ENCODE measurements at places on chromosomes 7 and 10. TPM values are rescaled to one million over a fixed set of nuclear protein-coding genes. Genes with fewer than 3 reads are reported as not detected.

CPA2 gene
- not detected for total RNA-seq

NUTM2B gene
- total RNA-seq: 2.0 TPM

ATOH7 gene
- total RNA-seq: not detected

OR2A7 gene
- 2.8 TPM for total RNA-seq

RSPH10B2 gene
- total RNA-seq: 0.96 TPM

TMEM130 gene
- total RNA-seq: 0.33 TPM

CALY gene
- not detected for total RNA-seq

SCIN gene
- total RNA-seq: 14.7 TPM

NRG3 gene
- total RNA-seq: 10.2 TPM

CRYGN gene
- total RNA-seq: 0.84 TPM

MMD2 gene
- not detected for total RNA-seq

HIPK2 gene
- 50.5 TPM for total RNA-seq

DNA sequence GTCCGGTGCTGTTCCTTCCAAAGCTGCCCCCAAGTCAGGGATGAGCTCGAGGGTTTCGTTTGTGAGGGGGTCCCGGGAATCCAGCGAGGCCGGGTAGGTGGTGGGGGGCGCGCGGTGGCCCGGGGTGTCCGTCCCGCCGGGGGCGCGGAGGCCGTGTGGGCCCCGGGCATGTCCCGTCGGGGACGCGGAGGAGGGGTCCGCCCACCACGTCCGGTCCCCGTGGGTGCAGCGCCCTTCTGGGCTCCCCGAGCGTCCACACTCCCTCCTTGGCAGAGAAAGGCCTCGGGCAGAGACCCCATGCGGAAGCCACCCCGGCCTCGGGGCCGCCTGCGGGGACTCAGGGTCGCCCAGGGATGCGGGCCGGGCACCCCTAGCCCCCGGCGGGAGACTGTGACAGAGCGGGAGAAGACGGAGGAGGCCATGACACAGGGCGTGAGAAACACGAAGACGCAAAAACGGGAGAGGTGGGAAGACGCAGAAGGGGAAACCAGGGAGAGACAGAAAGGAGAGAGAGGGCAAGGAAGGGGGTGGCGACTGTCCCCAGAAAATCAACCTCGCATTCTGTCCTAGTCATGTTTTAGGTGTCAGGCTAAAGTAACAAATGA, 640 bp upstream of the ZNF425 start:
- DNase-seq: no peak

DNA sequence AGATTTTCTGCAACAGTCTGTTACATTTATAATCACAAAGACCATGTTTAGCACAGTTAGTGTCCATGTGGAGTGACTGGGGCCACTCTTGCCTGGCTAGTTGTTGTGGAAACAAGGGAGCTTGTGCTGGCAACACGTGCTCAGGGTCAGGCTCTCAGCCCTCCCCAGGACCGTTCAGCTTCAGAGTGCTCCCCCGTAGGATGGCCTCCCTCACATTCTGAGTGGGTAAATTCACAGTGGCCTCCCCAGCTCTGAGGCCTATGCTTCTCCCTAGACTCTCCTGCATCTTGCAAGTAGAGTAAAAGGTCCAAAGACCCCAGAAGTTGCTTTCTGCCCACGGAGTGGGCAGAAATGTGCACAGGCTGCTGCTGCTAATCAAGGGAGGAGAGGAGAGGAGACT, 122.3 kb downstream of the ADCY1 start:
- no peak for DNase-seq

DNA sequence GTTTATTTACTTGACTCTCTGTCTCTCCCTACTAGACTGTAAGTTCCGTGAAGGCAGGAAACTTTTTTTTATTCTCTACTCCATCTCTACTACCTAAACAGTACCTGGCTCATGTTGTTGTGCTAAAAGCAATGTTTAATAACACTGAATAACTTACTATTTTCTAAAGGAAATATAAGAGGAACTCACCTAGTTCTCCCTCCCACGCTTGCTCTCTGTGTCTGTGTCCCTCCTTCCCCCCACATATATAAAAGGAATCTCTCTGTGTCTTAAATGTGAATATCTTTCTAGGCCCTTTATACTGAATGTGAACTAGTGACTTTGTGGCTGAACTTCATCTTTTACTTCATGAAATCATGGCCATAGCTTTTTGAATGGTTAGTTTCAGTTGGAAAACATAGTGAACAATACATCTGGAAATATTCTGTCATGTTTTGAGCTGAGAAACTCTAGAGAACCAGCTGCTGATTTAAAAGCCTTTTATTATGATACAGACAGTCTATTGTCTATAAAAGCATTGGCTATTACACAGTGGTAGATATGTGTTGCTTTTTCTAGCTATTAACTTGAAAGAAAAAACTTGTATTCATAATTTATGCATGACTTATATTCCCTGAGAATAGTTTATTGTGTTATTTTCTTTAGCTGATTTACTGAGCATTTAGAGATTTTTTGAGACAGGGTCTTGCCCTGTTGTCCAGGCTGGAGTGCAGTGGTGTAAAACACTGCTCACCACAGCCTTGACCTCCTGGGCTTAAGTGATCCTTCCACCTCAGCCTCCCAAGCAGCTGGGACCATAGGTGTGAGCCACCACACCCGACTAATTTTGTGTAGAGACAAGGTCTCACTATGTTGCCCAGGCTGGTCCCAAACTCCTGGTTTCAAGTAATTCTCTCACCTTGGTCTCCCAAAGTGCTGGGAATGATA, 42.5 kb downstream of the VCL start:
- no peak for DNase-seq

DNA sequence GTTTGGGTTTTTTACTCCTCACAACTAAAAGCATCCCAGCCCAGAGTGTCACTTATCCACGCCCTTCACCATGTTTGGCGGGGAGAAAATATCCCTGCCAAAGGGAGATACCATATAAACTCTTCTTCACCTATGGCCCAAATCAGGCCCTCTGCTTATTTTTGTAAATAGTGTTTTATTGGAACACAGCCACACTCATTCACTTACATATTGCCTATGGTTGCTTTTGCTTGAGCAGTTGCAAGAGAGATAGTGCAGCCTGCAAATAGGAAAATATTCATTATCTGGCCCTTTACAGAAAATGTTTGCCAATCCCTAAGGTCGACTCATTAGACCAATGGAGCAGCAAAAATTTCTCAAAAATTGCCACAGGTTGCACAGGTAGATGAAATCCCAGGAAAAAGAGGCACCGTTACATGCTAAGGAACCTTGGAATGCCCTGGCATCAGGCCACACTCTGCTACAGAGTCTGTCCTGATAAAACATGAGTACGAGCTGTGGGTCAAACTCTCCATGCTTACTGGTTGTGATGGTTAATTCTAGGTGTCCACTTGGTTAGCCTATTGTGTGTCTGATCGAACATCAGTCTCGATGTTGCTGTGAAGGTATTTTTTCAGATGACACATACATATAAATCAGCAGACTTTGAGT, 7.9 kb upstream of the RASSF4 start:
- no peak for DNase-seq

DNA sequence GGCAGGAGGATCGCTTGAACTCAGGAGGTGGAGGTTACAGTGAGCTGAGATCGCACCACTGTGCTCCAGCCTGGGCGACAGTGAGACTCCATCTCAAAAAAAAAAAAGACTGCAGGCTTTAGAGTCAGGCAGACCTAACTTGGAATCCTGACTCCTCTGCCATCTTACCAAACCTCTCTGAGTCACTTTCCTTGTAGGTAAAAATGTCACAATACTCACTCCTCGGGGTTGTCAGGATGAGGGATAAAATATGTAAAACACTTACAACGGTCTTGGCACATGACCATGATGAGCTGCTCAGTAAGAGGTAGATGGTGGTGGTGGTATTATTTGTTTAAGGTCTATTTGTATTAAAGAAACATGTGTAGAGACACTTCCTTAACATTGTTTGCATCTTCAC, 154.1 kb upstream of the PDE1C start:
- DNase-seq: no peak

GRCh38 chr10:101032637-101033224, 1.7 kb downstream of the SFXN3 start:
- peak; percentile 70 for DNase-seq

GRCh38 chr7:11742496-11742895, 89.5 kb downstream of the THSD7A start:
- DNase-seq: no peak

- DNase-seq: no peak
Observed at GRCh38 chr7:17043012-17043877, 161.5 kb upstream of the AGR3 start.

GRCh38 chr10:74525885-74526284, 300.5 kb upstream of the KAT6B start:
- no peak for DNase-seq

DNA sequence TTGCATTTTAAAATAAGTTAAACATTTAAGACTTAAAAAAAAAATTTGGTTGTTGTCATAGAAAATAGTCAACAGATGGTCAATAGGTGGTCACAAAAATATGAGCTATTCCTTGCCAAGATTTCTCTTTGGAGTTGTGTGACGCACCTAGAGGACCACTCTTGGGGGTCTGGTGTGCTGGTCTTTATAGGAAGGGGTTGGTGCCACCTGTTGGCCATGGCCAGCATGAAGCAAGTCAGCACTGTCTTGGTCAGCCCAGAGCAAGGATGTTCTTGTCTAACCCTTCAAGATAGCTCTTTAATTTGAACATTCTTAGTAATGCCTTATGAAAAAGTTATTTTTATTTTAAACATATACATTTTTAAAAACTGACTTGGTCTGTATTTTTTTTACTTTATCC, 267.9 kb upstream of the CNTNAP2 start:
- DNase-seq: no peak

DNA sequence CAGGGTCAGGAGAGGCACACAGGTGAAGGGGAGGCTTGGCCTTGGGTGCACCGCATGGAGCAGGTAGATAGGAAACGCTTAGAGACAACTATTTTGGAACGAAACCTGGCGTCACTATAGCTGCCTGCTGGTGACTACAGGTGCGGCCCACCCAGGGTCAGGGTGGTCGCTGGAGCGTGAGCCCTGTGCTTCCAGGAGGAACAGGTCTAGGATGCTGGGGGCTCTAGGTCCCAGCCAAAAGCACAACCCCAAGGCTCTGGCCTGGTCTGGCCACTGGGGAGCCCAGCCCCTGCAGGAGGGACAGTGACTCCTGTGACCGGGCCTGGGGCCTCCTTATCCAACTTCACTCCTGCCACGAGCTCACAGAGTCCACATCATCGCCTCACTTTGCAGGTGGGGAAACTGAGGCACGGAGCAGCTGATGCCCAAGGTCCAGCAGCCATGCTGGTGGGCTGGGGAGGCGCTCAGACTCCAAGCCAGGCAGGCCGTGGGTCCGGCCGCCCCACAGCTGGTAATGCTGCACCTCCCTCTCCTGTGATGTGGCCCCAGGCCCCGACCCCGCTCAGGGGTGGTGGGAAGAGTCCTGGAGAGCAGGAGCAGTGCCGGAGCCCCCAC, 9.0 kb downstream of the LFNG start:
- no peak for DNase-seq

GRCh38 chr7:93475811-93476210, 98.7 kb downstream of the CALCR start:
- DNase-seq: no peak

GRCh38 chr10:31774928-31775650, 153.5 kb downstream of the ARHGAP12 start:
- DNase-seq: no peak

Measured in kidney epithelial cell (primary cell).